Immature natural killer cell (primary cell): ENCODE measurements at places on chromosomes 6 and 20. TPM values are rescaled to one million over a fixed set of nuclear protein-coding genes. Genes with fewer than 3 reads are reported as not detected.

Gene PHACTR1
- 1.1 TPM for polyA plus RNA-seq

Gene DTNBP1
- 109 TPM for polyA plus RNA-seq

Gene CD93
- polyA plus RNA-seq, result not detected

Gene XPO5
- 14.1 TPM for polyA plus RNA-seq

Gene BPIFB2
- not detected for polyA plus RNA-seq

Gene HRH3
- not detected for polyA plus RNA-seq

Gene SYNDIG1
- not detected for polyA plus RNA-seq

Gene TNFRSF6B
- polyA plus RNA-seq, result not detected

Gene MAFB
- polyA plus RNA-seq, result not detected

Gene PNPLA1
- not detected for polyA plus RNA-seq

Gene PABPC1L
- polyA plus RNA-seq, result not detected

Gene TSPYL4
- 11.9 TPM for polyA plus RNA-seq

Gene CRISP3
- polyA plus RNA-seq, result not detected

Gene LST1
- 44.8 TPM for polyA plus RNA-seq

Gene CCM2L
- not detected for polyA plus RNA-seq

Gene HEY2
- 0.76 TPM for polyA plus RNA-seq

Gene ENPP3
- polyA plus RNA-seq, result 4.1 TPM

Gene TINAG
- not detected for polyA plus RNA-seq

Gene RHAG
- not detected for polyA plus RNA-seq

Gene PKIG
- polyA plus RNA-seq, result 1.8 TPM

Gene PRDM13
- not detected for polyA plus RNA-seq

Gene CRYBG1
- polyA plus RNA-seq, result 8.4 TPM

Gene NOL7
- polyA plus RNA-seq, result 92.2 TPM
